ENCODE measurements at places on chromosomes 6 and 20.

GRCh38 chr6:13413466-13413862 lies 73.9 kb downstream of the GFOD1 start:
- DNase-seq, result no peak

- no peak for DNase-seq
Measured at GRCh38 chr6:14467591-14467990, 350.0 kb downstream of the CD83 start.

GRCh38 chr6:162962093-162962492 lies 234.3 kb downstream of the PACRG start:
- DNase-seq, result no peak

DNA sequence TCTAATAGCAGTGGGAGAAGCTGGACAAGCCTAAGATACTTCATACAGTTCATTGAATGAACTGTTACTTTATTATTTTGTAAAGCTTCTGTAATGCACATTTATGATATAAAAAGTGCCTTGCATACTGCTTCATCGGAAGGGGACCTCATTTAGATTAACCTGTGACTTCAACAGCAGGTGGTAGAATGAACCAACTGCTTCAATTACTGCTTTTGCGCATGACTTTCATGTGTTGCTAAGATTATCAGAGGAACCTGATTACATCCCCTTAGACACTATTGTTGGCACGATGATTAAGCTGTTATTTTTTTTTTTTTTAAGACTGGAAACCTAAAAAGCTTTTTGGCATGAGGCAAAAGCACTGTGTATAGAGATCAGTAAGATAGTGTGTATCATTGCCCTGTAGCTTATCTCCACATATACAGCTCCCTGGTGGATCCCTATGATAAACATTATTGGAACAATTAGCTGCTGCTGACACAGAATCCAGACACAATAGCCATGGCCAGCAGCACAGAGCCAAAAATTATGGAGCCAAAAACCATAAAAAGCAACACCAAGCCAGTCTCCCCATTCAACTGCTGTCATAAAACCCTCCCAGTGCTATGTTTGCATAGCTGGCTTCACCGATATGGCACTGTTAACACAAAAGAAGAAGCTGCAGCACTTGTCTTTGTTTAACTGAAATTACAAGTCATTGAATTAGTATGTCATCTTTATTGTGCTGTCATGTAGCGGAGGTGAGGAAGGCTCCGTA lies 731.6 kb upstream of the MMS22L start:
- peak; percentile 43 for DNase-seq

DNA sequence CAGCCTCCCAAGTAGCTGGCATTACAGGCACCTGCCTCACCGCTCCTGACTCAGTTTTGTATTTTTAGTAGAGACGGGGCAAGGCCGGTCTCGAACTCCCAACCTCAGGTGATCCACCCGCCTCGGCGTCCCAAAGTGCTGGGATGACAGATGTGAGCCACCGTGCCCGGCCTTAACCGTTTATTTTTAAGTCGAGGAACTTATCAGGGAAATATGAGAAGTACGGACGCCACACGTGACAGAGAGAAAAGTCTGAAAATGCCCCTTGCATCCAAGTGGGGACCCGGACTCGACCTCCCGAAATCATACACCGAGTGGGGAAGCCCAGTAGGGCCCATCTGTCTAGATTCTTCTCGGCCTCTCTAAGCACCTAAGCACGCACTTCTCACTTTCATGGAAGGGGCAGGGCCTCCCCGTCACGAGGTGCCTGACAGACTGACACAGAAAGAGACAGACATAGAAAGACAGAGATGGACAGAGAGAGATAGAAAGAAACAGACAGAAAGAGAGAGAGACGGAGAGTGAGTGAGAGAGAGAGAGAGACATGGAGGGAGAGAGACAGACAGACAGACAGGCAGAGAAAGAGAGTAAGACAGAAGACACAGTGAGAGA lies 756.5 kb upstream of the DEFB115 start:
- no peak for DNase-seq

GRCh38 chr6:22756365-22756764 lies 187.0 kb downstream of the HDGFL1 start:
- no peak for DNase-seq

DNA sequence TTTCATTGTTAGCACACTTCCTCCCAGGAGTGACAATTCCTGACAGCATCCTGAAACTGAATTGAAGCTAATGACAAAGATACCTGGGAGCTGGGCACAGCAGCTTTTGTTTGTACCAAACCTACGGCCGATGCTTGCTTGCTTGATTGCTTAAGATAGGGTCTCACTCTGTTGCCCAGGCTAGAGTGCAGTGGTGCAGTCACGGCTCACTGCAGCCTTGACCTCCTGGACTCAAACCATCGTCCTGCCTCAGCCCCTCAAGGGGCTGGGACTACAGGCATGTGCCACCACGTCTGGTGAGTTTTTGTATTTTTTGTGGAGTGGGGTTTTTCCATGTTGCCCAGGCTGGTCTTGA lies 84.7 kb upstream of the SCP2D1 start:
- no peak for DNase-seq

- DNase-seq, result no peak
Measured at GRCh38 chr6:74645108-74645849, 560.6 kb downstream of the COL12A1 start.

- no peak for DNase-seq
Measured at GRCh38 chr6:166259296-166259977, 48.8 kb downstream of the PRR18 start.

- no peak for DNase-seq
Measured at GRCh38 chr20:62822239-62822787, 5.5 kb downstream of the COL9A3 start.

DNA sequence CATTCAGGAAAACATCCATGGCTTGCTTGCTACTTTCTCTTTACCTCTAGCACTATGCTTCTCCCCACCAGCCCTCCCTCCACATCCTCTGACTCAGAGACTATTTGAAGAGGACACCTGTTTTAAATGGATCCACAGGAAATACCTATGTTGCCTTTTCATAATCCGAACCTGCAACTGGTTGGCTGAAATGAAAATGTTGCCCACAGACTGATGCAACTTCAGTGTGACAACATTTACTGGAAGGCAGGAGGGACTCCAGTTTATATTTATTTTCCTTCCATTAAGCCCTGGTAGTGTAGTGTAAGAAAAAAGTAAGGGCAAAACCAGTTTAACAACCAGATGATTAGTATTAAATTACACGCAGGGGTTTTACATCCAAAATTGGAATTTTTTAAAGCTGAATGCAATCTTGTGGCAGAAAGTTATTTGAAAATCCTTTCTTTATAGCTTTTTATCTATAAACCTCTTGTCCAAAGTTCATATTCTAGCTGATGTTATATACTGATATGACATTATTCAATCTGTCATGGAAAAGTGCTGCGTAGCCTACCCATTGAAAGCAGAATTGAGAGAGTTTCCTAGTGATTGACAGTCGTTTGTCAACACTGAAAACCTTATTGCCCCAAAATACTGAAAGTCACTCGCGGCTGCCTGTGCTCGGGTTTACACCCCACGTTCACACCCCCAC lies 881 bp upstream of the AIG1 start:
- no peak for DNase-seq

- DNase-seq, result no peak
Measured at GRCh38 chr6:38349795-38350194, 289.9 kb downstream of the BTBD9 start.

DNA sequence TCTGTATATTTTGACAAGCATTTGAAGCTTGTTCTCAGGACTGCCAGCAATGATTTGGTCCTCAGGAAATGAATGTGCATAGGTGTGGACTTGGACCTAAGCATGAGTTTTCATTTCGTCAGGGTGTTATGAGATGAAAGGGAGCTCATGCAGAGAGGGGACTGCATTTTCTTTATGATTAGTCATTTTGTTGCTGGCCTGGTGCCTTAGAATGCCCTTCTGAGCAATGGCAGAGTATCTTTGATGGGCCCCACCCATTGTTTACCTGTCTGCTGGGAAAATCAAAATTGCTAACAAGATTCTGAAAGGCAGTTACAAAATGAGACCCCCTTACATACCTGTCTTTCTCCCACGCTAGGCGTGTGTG lies 51.5 kb upstream of the MTHFD1L start:
- no peak for DNase-seq

- no peak for DNase-seq
Measured at GRCh38 chr6:127247114-127248096, 19.3 kb upstream of the RNF146 start.

DNA sequence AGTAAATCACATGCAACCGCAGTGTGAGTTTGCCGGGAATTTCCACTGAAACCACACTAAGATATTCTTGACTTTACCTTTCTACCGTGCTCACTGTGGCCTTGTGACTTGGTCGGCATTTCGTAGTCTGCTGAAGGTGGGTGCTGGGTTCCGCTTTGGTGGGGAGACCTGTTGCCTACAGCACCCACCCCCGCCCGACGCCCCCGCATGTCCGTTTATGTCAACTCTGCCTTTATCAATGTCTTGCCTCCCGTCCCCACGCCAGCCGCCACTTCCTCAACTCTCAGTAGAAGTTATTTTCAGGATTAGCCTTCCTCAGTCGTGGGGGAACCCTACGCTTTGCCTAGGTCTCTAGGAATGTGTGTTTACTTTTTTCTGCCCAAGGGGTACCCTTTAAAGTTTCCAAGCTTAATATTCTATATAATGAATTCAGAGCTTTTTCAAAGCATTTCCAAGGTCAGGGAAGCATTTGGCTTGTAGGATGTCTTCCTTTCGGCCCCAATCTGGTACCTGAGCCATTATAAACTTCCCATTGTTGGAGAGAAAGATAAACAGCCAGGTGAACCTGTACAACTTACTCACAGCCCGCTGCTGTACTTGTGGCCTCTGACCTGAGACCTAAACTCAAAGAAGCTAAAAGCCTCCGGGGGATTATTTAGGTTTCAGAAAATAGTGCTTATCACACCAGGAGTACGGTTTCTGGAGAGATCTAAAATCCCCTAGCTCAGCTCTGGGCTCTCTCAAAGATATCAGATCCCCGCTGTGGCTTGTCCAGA lies 54.2 kb downstream of the TBC1D7 start:
- no peak for DNase-seq

DNA sequence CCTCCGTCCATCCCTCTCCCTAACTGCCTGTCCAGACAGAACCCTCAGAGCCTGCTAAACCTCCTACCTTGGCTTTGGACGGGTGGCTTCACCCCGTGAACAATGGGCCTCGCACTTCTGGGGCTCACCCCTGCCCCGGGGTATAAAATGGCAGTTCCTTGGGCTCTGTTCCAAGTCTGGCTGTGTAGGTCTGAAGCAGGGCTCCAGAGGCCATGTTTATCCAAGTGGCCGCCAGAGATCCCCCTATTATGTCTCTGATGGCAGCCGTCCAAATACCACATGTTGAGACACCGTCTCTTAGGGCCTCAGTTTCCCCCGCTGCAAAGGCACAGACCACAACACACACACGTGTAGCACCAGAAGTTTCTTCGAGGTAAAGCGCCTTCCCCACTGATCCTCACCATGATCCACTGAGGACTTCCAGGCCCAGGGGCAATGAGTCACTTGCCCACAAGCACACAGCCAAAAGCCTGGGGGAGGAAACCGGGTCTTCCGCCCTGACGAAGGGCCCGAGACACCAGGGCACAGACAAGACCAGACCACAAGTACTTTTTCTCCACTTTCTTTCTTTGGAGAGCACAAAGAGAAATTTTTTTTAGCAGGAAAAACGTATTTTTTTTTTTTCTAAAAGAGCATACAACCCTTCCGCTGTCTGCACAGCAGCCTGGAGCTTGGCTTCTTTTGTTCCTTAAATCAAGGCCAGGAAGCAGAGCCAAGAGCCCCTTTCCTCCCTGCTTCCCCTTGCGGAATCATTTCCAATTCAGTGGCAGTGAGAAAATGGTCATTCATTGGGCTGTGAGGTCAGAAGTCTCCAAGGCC lies 11.8 kb downstream of the CPNE5 start:
- no peak for DNase-seq

DNA sequence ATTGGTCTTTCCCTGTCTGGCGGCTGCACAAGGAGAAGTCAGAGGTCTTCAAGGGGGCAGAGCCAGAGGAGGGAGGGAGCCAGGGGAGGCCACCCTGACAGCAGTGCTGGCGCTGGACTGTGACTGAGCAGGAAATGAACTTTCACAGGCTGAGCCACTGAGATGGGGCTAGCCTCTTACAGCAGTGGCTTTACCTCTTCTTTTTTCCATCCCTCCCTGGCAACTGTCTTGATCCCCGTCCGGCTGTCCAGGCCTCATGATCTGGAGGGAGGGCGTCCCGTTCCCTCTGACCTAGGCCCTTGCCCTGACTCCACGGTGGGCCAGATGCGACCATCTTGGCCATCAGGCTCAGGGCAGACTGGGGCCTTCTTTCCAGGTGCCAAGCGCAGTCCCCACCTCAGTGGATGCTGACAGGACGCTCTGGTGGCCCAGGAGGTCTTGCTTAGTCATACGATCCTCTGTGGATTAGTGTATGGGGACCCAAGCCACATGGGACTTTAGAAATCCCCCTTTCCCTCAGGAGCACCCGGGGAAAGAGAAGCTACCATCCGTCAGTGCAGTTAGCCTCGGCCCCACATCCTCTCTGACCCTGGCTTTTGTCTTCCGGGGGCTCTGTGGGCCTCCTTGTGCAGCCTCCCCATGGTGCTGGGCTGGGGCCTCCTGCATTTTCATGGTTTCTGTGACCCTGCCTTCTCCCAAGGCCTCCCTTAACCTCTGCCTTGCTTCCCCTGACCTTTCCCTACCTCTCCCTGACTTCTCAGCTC lies 57.4 kb upstream of the CCDC167 start:
- DNase-seq, result no peak

DNA sequence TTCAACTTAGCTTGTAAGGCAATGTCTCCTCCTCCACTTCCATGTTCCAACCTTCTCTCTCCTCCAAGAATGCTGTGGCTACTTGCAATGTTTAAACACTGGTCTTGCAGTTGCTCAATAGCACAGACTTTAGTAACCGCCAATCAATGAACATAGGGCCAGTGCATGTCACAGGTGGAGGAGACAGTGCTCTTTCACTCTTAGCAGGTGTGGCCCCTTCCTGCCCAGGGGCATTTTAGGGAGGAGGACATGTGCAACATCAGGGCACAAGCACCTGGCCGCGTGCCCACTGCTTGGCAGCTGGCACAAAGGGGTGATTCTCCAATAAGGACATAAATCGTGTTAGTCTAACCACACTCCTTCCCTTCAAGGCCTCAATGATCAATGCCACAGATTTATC lies 41.3 kb downstream of the ADGRF1 start:
- no peak for DNase-seq

GRCh38 chr6:36069573-36069972 lies 42.0 kb downstream of the MAPK14 start:
- DNase-seq, result no peak

GRCh38 chr6:136752554-136752953 lies 39.7 kb downstream of the MAP3K5 start:
- no peak for DNase-seq

DNA sequence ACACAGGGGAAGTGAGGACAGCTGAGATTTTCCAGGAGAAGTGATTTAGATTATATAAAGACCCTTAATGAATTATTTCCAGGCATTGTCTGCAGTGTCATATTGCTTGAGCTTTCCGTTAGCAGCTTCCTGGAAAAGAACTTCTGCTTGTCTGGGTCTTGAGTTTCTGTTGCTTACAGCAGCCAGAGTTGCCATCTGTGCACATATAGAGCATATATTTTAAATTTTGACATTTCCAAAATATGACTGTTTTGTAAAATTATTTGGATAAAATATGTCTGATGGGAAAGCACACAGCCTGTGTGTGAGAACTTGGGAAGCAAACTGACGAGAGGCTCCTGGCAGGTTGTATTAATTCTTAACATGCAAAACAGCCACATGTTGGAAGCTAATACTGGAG lies 21.0 kb upstream of the NKX2-2 start:
- no peak for DNase-seq

- no peak for DNase-seq
Measured at GRCh38 chr6:157685596-157686280, 137.3 kb upstream of the SNX9 start.

GRCh38 chr6:127854009-127854408 lies 46.8 kb downstream of the THEMIS start:
- DNase-seq, result no peak

- DNase-seq, result no peak
Measured at GRCh38 chr6:90458353-90459224, 128.3 kb downstream of the MAP3K7 start.
